Left renal pelvis (tissue), 4 donors: ENCODE measurements at places on chromosomes 7 and 10. TPM values are rescaled to one million over a fixed set of nuclear protein-coding genes. Genes with fewer than 3 reads are reported as not detected.

Gene PLA2G12B
- 7.2 TPM for polyA plus RNA-seq

Gene SEC31B
- 20.2 TPM for polyA plus RNA-seq

Gene PIP4K2A
- 30.1 TPM for polyA plus RNA-seq

Gene HHEX
- 8.0 TPM for polyA plus RNA-seq

Gene TFR2
- 3.5 TPM for polyA plus RNA-seq

Gene ADIRF
- polyA plus RNA-seq: 18.9 TPM

Gene MKI67
- polyA plus RNA-seq: 46.2 TPM

Gene MSMB
- not detected for polyA plus RNA-seq

Gene GBX1
- polyA plus RNA-seq: 0.27 TPM
